ENCODE measurements at places on chromosomes 3 and 15. TPM values are rescaled to one million over a fixed set of nuclear protein-coding genes. Genes with fewer than 3 reads are reported as not detected.

- no peak for DNase-seq
These were observed 5.6 kb downstream of the SLC25A38 start for GRCh38 chr3:39388741-39389248.

DNA sequence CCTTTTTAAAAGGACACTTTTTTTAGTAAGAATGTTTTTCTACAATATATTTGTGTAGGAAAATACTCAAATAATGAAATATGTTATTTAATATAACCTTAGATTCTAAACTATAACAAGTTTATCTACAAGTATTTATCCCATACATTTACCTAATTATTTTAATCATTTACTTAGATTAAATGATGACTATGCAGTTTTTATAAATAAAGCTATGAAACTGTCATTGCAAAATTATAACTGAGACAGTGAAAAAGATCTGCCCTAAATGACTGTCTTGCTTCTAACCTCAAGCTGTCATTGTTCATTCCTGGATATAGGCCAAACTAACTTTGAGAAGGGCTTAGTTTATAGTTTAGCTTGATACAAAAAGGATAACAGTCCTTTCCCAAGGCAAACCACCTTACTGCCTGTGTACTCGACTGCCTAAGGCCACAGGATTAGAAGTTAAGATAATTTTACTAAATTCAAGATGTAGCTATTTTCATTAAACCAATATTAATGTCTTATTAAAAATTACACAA is 84.1 kb downstream of the GLDN start:
- DNase-seq = no peak

GRCh38 chr3:59573911-59574310 is 524.1 kb upstream of the CFAP20DC start:
- DNase-seq = peak; percentile 48

GRCh38 chr15:63505842-63506222 is 1.4 kb downstream of the USP3 start:
- DNase-seq = no peak

Gene DYNC1LI1
- total RNA-seq = 22.1 TPM
